Stimulated activated CD4-positive, alpha-beta T cell treated with anti-CD3 and anti-CD28 coated beads, Interleukin-1b, Interleukin-23, amount 100 ng/mL, for 1 hour (primary cell): ENCODE measurements at places on chromosomes 2 and 18.

DNA sequence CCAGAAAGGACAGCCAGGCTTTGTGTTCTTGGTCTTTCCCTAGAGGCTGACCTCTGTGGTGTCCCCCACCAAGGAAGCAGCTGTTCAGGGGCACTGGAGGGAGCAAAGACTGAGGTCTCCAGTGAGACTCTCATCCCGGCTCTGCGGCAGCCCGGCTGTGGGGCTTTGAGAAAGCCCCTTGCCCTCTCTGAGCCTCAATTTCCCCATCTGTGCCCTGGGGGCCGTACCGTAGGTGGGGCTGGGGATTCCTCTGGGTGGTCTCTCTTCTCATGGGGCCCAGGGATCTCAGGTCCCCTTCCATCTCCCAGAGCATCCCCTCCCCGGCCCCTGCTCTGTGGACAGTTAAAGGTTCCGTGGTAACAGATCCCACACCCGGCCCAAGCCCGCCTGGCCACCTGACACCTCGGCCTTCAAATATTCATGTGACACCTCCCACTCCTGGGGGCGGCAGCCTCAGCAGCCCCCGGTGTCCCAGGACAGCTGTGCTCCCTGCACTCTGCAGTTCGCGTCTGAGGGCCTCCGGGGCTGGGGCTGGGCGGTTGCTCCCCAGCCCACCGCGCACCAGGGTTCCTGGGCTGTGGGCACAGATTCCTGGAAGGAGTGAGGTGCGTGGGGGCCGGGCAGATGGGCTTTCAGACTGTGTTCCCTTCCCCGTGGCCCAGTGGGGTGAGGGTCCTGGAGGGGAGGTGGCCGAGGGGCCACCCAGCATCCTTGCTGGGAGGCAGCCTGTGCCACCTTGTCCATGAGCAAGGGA is 15.1 kb upstream of the KLHL30 start:
- DNase-seq, result no peak

GRCh38 chr2:217688494-217688893 is 314.3 kb downstream of the TNS1 start:
- DNase-seq, result no peak

GRCh38 chr2:105536175-105536574 is 137.3 kb upstream of the FHL2 start:
- DNase-seq, result no peak

GRCh38 chr2:5803547-5803946 is 111.4 kb downstream of the SOX11 start:
- DNase-seq, result no peak

DNA sequence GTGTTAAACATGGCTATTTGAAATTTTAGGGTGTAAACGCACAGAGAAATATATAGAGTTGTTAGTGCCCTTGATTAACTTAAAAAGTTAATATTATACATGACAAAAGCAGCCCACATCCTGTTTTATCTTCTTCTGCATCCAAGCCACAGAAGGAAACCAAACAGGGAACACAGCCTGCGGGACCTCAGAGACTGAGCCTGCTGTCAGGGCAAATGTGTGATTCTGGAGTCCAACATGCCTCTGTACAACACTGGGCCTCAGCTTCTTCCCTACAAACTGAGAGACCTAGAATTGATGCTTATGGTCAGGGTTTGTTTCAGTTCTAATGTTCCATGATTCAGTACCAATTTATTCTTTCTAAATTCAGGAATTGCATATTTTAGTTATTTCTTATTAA is 404.7 kb downstream of the FBXO15 start:
- DNase-seq, result no peak

DNA sequence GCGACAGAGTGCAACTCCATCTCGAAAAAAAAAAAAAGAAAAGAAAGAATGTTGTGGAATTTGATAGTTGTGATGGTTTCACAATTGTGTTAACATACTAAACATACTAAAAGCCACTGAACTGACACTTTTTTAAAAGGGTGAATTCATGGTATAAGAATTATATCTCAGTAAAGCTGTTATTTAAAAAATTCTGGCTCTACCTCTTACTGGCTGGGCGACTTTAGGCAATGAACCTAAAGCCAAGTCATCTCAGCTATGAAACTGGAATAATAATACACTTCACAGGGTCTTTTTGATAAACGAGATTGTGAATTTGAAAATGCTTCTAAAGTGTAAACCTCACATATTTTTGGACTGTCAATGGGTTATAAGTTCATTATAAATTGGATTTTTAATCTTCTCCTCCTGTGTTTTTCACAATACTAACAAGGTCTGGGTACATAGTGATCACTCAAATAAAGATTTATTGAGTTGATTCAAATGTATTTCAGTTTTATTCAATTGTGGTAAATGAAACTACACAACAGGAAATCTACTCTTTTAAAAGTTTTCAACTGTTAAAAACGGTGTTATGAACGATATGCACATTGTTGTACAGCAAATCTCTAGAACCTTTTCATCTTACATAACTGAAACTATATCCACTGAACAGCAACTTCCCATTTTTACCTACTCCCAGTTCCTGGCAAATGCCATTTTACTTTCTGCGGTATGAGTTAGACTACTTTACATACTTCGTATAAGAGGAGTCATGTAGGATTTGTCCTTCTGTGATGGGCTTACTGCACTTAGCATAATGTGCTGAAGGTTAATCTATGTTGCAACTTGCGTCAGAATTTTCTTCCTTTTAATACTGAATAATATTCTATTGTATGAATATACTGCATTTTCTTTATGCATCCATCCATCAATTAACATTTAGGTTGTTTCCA is 43.0 kb upstream of the GTF2A1L start:
- no peak for DNase-seq

- no peak for DNase-seq
These were observed 190.8 kb downstream of the SH3BP4 start for GRCh38 chr2:235142601-235143000.

- DNase-seq, result no peak
These were observed 13.3 kb upstream of the CYRIA start for GRCh38 chr2:16678964-16679363.

GRCh38 chr18:48857023-48857694 is 93.6 kb downstream of the SMAD7 start:
- no peak for DNase-seq

- no peak for DNase-seq
These were observed 56.3 kb upstream of the HPCAL1 start for GRCh38 chr2:10246370-10246769.

GRCh38 chr18:55406451-55406991 is 181.5 kb downstream of the TCF4 start:
- DNase-seq, result no peak

GRCh38 chr2:10530607-10531239 is 82.6 kb upstream of the ODC1 start:
- no peak for DNase-seq

DNA sequence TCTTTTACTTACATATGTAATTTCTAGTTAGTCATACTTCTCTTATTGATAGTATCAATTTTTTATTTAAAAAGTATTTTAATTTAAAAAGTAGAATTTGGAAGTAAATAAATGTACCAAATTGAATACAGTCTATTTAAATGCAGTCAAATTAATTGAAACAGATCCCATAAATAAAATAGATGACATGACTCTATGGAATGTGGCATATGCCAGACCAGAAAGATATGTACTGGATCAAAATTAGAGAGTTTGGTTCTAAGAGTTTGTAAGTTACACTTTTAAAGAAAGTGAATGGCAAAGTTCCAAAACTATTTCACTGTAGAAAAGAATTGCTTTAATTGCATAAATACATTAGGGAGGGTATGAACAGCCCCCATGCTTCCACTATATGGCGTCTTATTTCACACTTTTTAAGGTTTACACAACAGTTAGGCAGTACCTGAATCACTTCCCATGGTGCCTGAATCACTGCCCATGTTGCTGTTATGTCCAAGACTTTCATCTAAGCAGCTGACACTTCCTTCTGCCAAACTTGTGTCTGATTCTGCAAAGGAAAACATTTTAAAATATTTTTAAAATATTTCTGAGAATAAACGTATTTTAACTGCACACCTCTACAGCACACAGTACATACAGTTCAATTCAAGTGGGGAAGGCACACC is 25.2 kb downstream of the IFIH1 start:
- DNase-seq, result no peak

DNA sequence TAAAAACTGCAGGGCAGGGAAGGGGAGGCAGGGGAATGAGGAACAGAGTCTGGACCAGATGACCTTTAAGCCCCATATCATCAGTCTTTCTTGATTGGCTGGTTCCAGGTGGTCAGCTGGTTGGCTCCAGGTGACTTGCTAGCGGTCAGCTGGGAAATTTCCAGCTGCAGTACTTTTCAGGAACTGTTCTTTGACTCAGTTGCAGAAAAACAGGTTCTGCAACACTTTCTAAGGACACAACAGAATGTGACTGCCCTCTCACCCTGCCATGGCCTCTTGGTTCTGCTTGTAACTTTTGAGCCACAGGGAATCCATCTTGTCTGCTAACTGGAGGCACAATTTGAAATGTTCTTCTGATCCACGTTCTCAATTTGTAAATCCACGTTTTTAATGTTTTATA is 278.3 kb upstream of the LRATD1 start:
- DNase-seq, result no peak

DNA sequence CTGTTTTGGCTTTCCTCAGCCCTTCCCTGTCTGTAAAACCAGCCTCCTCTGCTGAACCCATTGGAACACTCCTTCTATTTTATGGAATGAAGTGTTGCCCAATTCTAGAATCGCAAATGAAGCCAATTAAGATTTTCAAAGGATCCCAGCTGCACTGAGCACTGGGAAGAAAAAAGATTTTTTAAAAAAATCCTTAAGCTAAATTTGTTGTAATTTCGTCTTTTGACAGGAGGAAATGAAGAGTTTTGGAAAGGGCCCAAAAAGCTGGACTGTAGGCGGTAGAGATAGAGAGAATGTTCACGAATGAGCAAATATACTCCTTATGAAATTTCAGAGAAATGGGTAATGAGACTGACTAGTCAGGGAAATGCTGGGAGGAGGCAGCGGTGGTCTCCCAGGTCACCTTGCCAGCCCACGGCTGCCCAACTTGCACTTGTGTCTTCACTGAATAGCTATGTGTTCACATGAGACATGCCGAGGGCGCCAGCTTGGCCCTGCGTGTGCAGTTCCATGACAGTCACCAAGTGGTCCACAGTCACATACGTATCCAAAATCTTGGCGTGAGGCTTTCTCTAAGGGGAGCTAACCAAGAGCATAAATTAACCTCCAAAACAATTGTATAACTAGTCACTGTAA is 69.9 kb downstream of the SGPP2 start:
- no peak for DNase-seq

- no peak for DNase-seq
These were observed 147.9 kb upstream of the LTBP1 start for GRCh38 chr2:32798829-32799228.

DNA sequence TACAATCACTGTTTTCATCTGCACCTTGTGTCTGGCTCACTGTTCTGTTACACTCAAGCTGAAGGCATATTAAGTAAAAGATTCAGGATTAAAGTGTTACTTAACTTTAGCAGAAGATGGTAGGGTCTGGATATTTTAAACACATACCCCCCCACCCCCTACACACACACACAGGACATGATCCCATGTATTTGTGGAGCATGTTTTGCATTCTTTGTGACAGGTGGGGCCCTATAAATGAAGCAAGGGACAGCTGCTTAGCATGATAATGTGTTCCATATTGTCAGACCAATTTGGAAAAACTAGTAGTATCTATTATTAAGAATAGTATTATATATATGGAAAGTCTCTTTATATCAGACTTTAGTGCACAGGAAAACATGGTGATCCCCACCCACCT is 335.2 kb upstream of the TNP1 start:
- DNase-seq, result no peak

DNA sequence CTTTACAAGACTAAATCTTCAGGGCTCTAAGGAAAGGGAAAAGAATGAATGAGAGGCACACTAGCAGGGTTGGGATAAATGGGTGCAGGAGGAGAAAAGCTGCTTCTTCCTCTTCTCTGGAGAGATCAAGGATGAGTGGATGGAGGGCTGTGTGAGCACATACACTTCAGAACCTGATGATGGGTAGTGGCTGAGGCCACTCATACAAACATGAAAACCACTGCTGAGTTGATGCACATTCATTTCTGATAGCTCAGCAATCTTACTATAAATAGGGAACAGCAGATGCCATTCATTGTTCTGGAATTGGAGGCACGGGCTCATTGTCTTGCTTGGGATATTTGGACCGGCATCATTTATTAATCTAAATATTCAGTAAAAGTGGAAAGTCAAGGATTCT is 152.4 kb upstream of the KCTD1 start:
- DNase-seq, result no peak

DNA sequence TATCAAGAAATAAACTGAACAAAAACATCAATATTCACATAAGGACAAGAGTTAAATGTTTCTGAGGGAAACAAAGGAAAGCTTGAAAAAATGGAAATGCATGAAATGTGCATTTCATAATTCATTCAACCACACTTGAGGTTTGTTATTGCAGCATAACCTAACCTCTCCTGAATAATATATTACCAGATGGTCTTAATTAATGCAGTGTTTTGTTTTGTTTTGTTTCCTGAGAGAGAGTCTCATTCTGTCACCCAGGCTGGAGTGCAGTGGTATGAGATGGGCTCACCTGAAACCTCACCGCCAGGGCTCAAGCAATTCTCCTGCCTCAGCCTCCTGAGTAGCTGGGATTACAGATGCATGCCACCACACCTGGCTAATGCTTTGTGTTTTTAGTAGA is 139.9 kb upstream of the PIEZO2 start:
- DNase-seq, result no peak
